ENCODE measurements at places on chromosomes 1 and 21.

DNA sequence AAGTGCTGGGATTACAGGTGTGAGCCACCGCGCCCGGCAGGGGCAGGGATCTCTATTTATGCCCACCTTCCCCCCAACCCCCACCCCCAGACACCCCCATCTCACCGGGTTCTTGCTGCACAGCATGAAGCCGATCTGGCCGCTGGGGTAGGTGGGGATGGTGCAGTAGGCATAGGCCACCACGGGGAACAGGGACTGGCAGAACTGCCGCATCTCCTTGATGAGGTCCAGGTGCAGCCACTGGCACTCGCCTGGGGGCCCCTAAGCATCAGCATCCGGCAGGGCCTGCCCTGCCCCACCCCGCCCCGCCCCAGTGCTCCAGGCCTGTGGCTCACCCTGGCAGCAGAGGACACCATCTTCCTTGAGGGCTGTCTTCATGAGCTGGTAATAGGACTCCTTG lies 4.1 kb downstream of the SRM start:
- no peak for DNase-seq

DNA sequence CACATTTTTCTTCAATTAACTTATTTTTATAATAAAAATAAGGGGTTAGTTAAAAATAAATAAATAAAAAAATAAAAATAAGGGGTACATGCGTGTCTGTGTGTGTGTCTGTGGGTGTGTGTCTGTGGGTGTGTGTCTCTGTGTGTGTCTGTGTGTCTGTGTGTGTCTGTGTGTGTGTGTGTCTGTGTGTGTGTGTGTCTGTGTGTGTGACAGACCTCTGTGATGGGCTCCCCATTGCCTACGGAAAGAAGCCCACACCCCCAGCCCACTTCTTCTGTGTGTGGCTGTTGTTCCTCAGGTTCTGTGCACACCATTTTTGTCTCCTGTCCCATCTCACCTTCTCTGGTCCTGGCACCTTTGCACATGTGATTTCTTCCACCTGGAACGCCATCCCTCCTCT lies 9.9 kb downstream of the PHLDA3 start:
- DNase-seq = no peak

DNA sequence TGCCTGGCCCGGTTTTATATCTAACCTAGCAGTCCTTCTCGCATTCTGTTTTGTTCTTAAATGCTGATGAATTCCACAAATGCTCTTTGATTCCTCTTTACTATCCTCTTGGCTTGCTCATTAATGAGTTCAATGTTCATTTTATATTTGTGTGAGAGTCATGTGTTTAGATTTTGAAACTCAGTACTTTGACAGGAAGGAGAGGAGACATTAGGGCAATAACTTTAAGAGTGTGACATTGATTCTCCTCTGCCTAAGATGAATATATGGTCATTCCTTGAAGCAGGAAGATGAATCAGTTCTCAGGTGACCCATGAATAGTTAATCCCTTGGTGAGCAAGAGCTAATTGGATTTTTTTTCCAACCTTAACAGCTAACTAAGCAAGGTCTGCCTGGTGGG lies 84.1 kb downstream of the MRPS6 start:
- DNase-seq = peak; percentile 88

DNA sequence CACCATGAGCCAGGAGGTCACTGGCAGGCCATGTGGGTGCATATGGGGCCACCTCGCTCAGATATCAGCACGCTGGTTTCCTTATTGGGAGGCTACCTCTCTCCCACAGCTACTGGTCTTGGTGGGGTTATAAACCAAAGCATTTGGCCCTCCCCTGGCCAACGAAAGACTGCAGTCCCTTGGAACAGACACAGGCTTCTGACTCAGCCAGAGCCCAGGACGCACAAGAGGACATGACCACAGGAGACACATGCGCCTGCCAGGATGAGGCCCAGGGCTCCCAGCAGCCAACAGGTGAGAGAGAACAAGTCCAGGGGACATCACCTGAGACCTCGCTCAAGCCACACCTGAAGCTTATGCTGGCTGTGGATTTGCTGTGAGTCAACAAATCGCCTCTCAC lies 13.8 kb downstream of the NPHP4 start:
- no peak for DNase-seq

All from epithelial cell of proximal tubule (primary cell).